NK-92 treated with Interleukin-12 subunit alpha and Interleukin-12 subunit beta, amount 100 ng/mL, for 24 hours (cell line): ENCODE measurements at places on chromosomes 6 and 20.

GRCh38 chr20:46695892-46696291 is 6.6 kb upstream of the TP53RK start:
- DNase-seq: no peak

- DNase-seq: no peak
Observed at GRCh38 chr6:9699888-9700287, 715.0 kb downstream of the TFAP2A start.

DNA sequence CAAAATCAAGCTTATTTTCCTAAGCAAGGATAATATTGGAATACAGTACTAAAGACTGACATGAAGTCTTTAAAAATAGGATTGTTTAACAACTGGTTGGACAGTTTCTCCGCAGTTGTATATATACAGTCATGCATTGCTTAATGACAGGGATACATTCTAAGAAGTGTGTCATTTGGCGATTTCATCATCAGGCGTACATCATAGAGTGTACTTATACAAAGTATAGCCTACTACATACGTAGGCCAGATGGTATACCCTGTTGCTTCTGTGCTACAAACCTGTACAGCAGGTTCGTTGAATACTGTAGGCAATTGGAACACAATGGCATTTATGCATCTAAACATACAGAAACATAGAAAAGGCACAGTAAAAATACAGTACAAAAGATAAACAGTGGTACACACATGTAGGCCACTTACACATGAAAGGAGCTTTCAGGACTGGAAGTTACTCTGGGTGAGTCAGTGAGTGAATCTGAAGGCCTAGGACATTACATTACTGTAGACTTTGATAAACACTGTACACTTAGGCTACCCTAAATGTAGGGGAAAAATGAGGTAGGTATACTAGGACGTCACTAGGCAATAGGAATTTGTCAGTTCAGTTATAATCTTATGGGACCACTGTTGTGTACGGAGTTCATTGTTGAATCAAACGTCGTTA is 20.1 kb downstream of the HECA start:
- no peak for DNase-seq

DNA sequence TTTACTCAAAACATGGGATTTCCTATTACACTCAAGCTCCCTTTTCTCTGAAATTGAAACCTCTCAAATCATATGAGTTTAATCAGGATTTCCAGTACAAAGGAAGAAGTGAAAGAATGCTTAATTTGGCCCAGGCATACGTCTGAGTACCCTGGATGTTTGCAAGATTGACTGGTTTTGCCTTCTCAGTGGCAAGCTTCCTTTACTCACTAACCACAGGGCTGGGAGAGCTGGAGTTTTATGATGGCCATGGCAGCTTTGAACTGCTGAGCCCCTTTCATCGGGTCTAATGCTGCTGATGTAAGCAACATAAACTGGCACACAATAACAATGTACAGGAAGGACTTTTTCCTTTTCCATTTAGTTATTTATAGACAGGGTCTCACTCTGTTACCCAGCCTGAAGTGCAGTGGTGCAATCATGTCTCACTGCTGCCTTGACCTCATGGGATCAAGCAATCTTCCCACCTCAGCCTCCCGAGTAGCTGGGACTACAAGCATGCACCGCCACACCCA is 194.8 kb downstream of the SLC35F1 start:
- no peak for DNase-seq

GRCh38 chr20:11443382-11444119 is 474.1 kb upstream of the BTBD3 start:
- no peak for DNase-seq

DNA sequence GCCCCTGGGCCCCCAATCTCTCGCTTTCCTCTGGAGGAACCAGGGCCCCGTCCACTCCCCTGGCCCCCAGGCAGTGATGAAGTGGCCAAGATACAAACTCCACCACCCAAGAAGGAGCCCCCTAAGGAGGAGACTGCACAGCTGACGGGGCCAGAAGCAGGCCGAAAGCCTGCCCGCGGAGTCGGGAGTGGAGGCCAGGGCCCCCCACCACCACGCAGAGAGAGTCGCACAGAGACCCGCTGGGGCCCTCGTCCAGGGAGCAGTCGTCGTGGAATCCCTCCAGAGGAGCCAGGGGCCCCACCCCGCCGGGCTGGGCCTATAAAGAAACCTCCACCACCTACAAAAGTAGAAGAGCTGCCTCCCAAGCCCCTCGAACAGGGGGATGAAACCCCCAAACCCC is 10.7 kb downstream of the PRRC2A start:
- no peak for DNase-seq

DNA sequence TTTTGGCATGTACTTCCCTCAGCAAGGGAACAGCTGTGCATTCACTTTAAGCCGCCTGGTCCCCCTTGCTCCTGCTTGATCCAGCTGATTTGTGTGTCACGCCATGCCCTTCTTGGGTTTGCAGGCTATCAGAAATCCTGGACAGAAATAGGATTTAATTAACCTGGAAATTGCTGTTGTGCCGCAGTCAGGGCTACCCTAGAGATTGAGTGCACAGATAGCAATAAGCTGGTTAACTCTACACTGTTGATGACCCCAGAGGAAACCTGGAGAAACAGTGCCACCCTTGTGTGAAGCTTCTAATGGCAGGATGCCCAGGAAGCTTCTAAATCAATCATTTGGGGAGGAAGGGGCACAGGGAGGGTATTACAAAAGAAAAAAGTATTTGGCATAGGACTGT is 199.0 kb downstream of the JARID2 start:
- DNase-seq: no peak

DNA sequence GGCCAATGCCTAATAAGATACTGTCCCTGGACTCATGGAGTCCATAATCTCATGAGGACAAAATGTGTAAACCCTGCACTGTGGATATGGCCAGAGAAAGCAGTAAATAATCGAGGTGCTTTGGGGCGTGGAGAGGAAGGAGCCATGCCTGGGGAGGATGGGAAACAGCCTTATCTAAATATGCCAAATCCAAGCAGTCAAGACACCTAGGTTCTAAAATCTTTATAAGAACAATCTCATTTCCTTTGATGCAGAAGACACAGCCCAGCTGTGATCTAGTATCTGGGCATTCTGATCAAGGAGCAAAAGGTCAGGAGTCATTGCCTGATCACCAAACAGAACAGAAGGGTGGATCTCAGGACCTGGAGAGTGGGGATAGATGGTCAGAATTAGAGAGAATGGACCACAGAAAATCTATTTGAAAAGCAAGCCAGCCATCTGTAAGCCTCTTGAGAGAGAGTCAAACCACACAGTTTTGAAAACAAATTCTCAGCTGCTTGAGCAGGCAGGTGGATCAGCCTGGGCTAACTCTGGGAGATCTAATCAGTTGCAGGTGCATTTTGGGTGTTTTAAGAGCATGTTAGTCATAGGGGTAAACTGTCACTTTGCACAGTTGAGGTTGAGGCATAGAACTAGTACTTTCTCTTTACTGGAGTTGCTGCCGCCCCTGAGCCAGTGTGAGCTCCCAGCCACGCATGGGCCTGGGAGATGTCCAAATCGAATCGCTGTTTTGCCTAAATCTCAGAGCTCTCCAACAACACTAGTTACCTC is 130.8 kb upstream of the TNFAIP3 start:
- peak; percentile 30 for DNase-seq

GRCh38 chr20:3692706-3693294 is 11.0 kb upstream of the ADAM33 start:
- no peak for DNase-seq

DNA sequence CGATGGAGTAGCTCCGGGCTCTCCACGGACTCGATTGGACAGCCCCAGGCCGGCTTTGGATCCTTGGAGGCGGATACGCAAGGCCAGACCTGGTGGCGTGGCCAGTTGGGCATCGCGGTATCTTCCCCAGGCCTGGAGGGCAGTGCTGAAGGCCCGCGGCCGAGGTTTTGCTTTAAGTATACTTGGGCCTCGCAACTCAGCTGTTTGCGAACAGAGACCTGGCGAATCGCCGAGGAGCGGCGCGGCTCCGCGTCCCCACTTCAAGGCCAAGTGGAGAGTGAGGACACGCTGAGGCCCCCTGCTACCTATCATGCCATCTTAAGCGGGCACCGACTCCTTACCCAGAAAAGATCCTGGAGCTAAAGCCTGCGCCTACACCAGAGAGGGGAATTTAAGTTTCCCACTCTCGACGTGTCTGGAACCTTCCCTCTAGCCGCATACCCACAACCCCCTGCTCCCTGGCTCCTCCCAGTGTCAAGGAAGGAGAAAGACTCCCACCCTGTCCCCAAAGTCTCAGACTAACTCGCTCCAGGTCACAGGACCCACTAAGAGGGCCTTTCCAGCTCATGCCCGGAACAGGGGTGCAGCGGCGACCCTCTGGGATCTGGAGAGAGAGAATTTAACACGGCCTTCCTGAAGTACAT is 4.1 kb downstream of the LINC00237 start:
- DNase-seq: no peak

DNA sequence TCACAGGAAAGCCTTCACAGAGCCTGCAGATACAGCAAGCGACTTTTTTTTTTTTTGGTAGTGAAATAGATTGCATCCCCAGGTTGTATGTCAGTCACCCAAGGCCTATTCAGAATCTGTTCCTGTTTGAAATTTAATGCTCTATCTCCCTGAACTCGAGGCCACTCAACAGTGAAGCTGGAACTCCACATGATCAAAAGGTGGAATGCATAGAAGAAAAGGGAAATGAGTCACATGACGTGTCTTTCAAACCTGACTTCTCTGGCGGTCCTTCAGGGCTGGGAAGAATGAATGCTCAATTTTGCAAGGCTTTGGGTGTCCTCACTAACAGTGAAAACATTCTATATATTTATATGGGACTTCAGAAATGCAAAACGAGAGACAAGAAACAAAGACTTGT is 88.4 kb upstream of the B3GAT2 start:
- DNase-seq: no peak

DNA sequence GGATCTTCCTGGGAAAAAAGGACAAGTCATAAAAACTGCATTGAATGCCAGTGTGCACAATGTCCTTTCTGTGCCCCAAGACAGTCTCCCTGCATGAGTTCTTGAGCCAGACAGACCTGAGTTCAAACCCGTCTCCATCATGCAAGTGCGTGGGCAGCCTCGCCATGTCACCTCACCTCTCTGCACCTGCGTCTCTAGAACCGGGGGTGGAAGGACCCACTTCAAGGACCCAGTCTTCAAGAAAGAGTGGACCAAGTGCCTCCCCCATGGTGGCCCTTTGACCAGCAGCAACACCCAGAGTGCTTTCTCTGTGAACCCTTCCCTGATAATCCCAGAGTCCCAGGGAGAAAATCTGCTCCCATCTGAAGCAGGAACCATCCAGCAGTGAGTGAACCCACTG is 23.5 kb upstream of the ANGPT4 start:
- DNase-seq: no peak

DNA sequence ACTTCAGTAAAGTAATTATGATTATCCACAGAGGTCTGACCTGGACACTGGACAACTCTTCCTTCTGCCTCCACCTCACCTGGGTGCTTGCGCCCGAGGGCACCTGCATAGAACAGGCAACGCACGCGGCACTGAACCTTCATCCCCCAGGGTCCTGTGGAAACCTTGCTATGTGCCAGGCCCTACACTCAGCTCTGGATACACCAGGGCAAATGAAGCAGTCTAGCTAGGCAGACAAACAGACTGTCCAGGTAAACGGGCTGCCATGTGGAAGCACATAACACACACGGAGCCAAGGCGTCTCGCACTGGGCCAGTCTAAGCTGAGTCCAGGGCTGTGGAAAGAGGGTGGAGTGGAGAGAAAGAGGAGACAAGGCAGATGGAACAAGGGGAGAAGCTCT is 109.3 kb upstream of the AFDN start:
- DNase-seq: no peak

DNA sequence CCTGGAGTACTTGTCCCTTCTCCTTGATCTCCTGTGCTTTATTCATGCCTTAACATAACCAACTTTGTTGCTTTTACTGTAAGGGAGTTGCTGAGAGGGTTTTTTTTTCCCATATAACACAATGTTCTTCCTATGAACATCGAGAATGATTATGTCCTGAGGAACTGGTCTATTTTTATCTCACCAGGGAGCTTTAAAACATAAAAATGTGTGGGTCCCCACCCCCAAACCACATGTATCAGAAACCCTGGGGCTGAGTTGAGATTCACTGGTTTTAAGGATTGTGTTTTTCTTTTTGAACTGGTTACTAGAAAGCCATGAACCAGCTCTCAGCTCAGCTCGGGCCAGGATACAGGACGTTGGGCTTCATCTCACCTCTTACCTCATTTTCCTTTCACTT is 118.5 kb upstream of the JAG1 start:
- no peak for DNase-seq

GRCh38 chr20:51525241-51526105 is 17.0 kb downstream of the NFATC2 start:
- no peak for DNase-seq

DNA sequence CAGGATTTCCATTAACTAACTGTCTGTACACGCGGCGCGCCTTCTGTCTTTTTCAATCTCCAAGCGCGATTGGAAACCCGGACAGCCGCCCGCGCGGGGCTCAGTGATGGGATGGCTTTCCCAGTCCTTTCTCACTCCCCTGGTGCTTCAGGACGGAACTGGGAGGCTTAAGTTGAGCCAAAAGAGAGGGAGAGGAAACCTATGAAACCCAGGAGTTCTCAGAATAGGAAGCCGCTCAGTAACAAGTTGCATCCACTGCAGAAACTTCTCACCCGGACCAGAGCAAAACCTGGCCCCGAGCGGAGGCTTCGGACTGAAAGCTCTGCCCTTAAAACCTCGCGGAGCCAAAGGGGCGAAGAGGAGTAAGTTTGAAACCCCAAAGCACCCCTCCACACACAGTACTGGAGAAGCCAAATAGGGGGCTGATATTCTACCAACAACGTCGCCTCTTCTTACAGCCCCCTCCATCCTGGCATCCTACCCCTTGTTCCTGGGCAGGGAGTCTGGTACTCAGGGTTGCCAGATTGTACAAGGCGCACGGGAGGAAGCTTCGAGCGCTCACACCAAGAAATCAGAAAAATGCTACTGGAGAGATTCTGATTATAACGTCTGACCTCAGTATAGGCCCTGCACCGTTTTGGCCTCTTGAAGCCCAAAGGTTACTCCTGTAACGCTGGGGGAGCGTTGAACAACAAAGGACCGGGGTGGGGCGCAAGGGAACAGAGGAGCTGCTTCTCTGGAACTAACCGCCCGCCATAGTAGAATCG is 906 bp upstream of the COL12A1 start:
- no peak for DNase-seq

DNA sequence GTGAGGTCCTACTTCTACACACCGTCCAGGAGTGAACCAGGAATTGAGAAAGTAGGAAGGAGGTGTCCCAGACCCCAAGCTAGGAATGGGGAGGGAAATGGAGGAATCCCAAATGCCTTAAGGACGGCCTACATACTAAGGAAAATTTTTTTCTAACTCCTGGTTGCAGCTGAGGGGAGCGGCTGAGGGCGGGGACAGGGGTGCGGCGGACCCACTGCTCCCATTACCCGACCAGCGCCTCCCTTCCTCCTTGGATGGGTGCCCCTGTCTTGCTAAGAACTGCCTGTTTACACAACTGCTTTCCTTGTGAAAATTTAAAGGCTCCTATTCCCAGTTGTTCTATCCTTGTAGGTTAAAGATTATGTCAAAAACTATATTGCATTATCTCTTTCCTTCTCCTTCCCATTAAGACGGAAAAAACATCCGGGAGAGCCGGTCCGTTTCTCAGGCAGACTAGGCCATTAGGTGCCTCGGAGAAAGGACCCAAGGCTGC is 699 bp upstream of the HSPA1B start:
- no peak for DNase-seq
